Stimulated activated CD8-positive, alpha-beta memory T cell treated with anti-CD3 and anti-CD28 coated beads, Interleukin-7, amount 100 ng/mL, for 1 hour (primary cell): ENCODE measurements at places on chromosomes 2 and 18.

- DNase-seq: no peak
Observed at GRCh38 chr2:222842491-222843174, 18.2 kb upstream of the ACSL3 start.

GRCh38 chr2:118565786-118566540 is 281.5 kb downstream of the EN1 start:
- no peak for DNase-seq

GRCh38 chr2:144466637-144467036 is 53.3 kb downstream of the ZEB2 start:
- DNase-seq: no peak

GRCh38 chr2:241860184-241861078 is 1.7 kb upstream of the PDCD1 start:
- DNase-seq: no peak

GRCh38 chr2:165700531-165700930 is 93.5 kb downstream of the GALNT3 start:
- DNase-seq: no peak

DNA sequence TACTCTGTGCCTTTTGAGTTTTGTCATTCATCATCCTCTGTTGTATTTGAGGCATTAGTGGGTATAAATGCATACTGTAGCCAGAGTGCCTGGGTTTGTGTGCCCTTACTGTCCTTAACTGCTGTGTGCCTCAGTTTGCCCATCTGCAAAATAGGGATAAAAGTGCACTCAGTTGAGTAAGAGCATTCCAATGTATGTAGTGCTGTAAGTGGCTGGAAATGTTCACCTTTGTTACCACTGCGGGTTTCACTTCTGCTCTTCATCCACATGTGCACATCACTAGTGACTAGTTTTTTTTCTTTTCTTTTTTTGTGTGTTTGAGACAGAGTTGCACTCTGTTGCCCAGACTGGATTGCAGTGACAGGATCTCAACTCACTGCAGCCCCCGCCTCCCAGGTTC is 39.9 kb downstream of the PLEKHB2 start:
- no peak for DNase-seq

GRCh38 chr18:76498064-76498463 is 3.0 kb upstream of the ZNF516 start:
- DNase-seq: no peak

DNA sequence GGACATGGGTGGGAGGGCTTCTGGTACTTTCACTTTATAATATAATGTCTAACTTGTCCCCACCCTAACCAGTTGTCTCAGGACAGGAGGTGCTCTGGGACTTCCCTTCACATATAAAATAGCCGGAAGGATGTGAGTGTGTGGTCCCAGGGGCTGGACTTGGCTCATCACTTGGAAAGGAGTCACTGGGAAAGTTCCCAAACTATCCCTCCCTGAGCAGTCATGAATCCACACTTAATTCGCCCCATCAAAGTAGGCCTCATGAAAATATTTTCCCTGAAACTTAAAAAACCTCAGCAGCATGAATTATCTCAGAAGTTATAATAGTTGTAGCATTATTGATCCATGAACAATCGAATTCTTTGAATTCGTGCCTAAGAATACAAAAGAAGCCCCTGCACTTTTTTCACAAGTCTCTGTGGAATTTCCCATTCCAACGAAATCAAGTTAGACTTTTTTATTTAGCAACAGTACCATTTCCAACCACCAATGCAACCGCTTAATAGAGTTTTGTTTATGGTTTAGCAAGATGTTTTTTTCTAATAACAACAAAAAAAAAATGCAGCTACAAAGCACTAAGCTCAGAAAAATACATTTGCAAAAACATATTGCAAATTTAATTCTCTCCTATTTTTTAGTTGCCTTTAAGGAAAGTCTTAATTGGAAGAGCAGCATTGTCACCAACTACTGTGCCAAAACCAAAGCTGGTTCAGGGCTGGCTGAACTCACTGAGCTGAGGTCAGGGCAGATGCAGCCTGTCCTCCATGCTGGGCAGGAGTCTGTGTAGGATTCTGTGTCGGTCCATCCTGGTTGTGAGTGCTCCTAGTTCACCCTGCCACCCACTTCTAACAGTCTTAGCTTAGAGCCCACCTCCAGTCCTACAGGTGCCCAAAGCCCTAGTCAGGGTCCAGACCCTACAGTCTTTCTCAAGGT is 68.8 kb upstream of the SPTBN1 start:
- DNase-seq: no peak

GRCh38 chr18:63099848-63100629 is 219.5 kb downstream of the BCL2 start:
- DNase-seq: no peak

DNA sequence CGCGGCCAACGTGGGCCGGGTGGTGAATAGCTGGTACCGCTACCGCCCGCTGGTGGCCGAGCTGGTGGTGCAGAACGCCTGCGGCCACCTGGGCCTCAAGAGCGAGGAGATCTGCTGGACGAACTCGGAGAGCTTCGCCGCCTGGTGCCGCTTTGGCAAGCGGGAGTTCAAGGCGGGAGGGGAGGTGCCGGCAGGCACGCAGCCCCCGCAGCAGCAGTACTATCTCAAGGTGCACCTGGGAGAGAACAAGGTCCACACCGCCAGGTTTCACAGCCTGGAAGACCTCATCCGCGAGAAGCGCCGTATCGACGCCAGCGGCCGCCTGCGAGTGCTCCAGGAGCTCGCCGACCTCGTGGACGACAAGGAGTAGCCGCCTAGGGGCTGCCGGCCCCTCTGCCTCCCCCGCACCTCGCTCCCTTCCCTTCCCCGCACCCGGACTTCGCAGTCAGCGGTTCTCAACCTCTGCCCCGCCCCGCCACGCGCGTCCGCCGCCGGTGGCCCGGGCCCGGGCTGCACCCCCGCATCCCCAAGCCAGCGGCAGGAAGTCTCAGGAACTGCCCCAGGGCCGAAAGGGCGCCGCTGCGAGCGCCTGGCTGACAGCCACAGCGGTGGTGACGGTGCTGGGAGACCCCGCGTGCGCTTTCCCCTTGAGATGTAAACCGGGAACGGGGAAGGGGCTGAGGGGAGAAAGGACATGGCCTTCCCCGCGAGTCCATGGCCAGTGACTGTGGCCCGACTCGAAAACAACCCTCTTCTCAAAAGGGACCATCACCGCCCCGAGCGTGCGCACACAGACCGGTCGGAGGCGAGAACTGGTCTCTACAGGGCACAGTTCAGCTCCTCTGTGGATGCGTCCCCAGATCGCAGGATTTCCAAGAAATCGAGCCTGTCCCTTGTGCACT is 2.2 kb downstream of the LRATD1 start:
- DNase-seq: no peak

DNA sequence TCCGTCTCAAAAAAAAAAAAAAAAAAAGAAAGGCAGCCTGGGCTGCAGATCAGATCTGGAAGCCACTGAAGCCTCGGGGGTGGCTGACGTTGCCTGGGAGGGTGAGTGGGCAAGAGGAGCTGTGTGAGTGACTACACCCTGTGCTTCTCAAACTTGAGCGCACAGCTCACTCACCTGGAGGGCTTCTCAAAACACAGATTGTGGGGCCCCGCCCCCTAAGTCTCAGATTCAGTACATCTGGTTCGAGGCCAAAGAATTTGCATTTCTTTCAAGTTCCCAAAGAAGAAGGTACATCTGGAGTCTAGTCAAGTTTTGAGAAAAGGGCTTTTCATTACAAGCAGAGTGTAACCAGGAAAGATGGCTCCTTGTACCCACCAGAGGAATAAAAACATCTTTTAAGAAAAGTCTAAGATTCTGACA is 97.7 kb upstream of the CAB39 start:
- no peak for DNase-seq

GRCh38 chr2:13050764-13051163 is 334.0 kb downstream of the TRIB2 start:
- no peak for DNase-seq

GRCh38 chr18:45517181-45517741 is 98.0 kb upstream of the SLC14A2 start:
- DNase-seq: no peak
